Suprapubic skin (tissue), 4 donors: ENCODE measurements at places on chromosomes 16 and 17.
A peak's percentile ranks its signal among the peaks of the same experiment; 100 is the strongest.

- peaks cover 25% of the 10 kb centered on the region for H3K4me1 ChIP-seq
- H3K27me3 ChIP-seq: no peaks in the 10 kb centered on the region
- peaks cover 74% of the 10 kb centered on the region for H3K36me3 ChIP-seq
- H3K4me3 ChIP-seq: no peak overlapping the region
- no peak overlapping the region for H3K27ac ChIP-seq
These were observed 25.8 kb downstream of the UNC13D start for GRCh38 chr17:75818326-75818885.

DNA sequence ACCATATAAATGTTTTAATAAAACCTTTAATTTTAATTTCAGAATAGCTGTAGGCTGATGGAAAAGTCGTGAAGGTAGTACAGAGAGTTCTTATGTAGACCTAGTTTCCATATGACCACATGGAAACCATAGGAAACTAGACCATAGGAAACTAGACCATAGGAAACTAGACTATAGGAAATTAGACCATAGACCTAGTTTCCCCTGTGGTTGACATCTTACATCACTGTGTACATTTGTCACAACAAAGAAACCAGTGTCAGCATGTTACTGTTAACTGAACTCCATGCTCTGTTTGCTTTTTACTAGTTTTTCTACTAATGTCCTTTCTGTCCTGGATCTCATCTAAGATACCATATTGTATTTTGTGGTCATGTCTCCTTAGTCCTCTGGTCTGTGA is 14.6 kb downstream of the NUDT7 start:
- H3K4me3 ChIP-seq: no peak overlapping the region
- H3K4me1 ChIP-seq: no peaks in the 10 kb centered on the region
- H3K27me3 ChIP-seq: no peaks in the 10 kb centered on the region

GRCh38 chr17:60970741-60971140 is 293.1 kb downstream of the BCAS3 start:
- no peaks in the 10 kb centered on the region for H3K4me1 ChIP-seq
- H3K27ac ChIP-seq: no peak overlapping the region
- no peak for DNase-seq
- H3K36me3 ChIP-seq: no peaks in the 10 kb centered on the region
- no peaks in the 10 kb centered on the region for H3K27me3 ChIP-seq
- H3K4me3 ChIP-seq: no peak overlapping the region

- peaks cover 17% of the 10 kb centered on the region for H3K4me1 ChIP-seq
- no peaks in the 10 kb centered on the region for H3K27me3 ChIP-seq
- H3K4me3 ChIP-seq: no peak overlapping the region
These were observed 56.6 kb downstream of the SNX20 start for GRCh38 chr16:50624449-50624970.

GRCh38 chr17:82888583-82889495 is 49.0 kb upstream of the ZNF750 start:
- no peaks in the 10 kb centered on the region for H3K27me3 ChIP-seq
- H3K4me3 ChIP-seq: no peak overlapping the region
- H3K27ac ChIP-seq: peak overlapping the region; percentile 80

GRCh38 chr16:56320811-56321558 is 104.4 kb downstream of the AMFR start:
- H3K4me3 ChIP-seq: no peak overlapping the region
- no peaks in the 10 kb centered on the region for H3K27me3 ChIP-seq
- H3K4me1 ChIP-seq: peaks cover 9% of the 10 kb centered on the region
- no peaks in the 10 kb centered on the region for H3K36me3 ChIP-seq
- DNase-seq: no peak

- peaks cover 96% of the 10 kb centered on the region for H3K36me3 ChIP-seq
- H3K4me1 ChIP-seq: peaks cover 8% of the 10 kb centered on the region
- no peak for DNase-seq
- no peaks in the 10 kb centered on the region for H3K27me3 ChIP-seq
These were observed 13.6 kb downstream of the USP36 start for GRCh38 chr17:78826836-78827509.

GRCh38 chr17:58381124-58382035 is 29.4 kb upstream of the SUPT4H1 start:
- no peak overlapping the region for H3K4me3 ChIP-seq
- H3K27me3 ChIP-seq: no peaks in the 10 kb centered on the region
- no peaks in the 10 kb centered on the region for H3K36me3 ChIP-seq

DNA sequence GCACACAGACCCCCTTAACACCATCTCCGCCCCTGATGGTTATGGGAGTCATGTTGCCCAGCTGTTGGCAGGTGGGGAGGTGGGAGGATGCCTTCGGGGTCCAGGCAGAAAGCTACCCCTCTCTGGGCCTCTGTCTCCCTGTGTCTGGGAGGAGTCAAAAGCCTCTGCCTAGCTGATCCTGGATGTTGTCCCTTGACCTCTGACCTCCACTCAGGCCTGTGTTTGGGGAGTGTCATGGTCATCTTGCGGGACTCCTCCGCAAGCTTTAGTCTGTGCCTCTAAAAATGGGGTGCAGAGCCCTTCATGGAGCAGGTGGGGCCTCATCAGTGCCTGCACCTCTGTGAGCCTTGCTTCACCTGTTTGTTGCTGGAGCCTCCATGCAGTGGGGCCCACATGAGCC is 3.8 kb downstream of the LLGL1 start:
- no peak for DNase-seq
- H3K4me1 ChIP-seq: peaks cover 21% of the 10 kb centered on the region
- H3K4me3 ChIP-seq: no peak overlapping the region
- no peak overlapping the region for H3K27ac ChIP-seq
- H3K27me3 ChIP-seq: no peaks in the 10 kb centered on the region

GRCh38 chr17:81635973-81636504 is 873 bp downstream of the NPLOC4 start:
- peak overlapping the region; percentile 97 for H3K27ac ChIP-seq
- H3K4me1 ChIP-seq: peaks cover 35% of the 10 kb centered on the region
- H3K4me3 ChIP-seq: peak overlapping the region; percentile 98
- DNase-seq: no peak
- H3K27me3 ChIP-seq: no peaks in the 10 kb centered on the region
- no peaks in the 10 kb centered on the region for H3K36me3 ChIP-seq

- H3K27me3 ChIP-seq: no peaks in the 10 kb centered on the region
- H3K36me3 ChIP-seq: no peaks in the 10 kb centered on the region
- no peak for DNase-seq
- H3K4me3 ChIP-seq: no peak overlapping the region
These were observed 3.7 kb downstream of the RMI2 start for GRCh38 chr16:11348737-11349598.

DNA sequence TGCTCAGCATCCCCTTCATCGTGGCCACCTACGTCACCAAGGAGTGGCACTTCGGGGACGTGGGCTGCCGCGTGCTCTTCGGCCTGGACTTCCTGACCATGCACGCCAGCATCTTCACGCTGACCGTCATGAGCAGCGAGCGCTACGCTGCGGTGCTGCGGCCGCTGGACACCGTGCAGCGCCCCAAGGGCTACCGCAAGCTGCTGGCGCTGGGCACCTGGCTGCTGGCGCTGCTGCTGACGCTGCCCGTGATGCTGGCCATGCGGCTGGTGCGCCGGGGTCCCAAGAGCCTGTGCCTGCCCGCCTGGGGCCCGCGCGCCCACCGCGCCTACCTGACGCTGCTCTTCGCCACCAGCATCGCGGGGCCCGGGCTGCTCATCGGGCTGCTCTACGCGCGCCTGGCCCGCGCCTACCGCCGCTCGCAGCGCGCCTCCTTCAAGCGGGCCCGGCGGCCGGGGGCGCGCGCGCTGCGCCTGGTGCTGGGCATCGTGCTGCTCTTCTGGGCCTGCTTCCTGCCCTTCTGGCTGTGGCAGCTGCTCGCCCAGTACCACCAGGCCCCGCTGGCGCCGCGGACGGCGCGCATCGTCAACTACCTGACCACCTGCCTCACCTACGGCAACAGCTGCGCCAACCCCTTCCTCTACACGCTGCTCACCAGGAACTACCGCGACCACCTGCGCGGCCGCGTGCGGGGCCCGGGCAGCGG is 3.2 kb downstream of the UTS2R start:
- peaks cover 23% of the 10 kb centered on the region for H3K4me1 ChIP-seq
- no peaks in the 10 kb centered on the region for H3K36me3 ChIP-seq
- H3K27me3 ChIP-seq: peaks cover 86% of the 10 kb centered on the region
- H3K27ac ChIP-seq: no peak overlapping the region

DNA sequence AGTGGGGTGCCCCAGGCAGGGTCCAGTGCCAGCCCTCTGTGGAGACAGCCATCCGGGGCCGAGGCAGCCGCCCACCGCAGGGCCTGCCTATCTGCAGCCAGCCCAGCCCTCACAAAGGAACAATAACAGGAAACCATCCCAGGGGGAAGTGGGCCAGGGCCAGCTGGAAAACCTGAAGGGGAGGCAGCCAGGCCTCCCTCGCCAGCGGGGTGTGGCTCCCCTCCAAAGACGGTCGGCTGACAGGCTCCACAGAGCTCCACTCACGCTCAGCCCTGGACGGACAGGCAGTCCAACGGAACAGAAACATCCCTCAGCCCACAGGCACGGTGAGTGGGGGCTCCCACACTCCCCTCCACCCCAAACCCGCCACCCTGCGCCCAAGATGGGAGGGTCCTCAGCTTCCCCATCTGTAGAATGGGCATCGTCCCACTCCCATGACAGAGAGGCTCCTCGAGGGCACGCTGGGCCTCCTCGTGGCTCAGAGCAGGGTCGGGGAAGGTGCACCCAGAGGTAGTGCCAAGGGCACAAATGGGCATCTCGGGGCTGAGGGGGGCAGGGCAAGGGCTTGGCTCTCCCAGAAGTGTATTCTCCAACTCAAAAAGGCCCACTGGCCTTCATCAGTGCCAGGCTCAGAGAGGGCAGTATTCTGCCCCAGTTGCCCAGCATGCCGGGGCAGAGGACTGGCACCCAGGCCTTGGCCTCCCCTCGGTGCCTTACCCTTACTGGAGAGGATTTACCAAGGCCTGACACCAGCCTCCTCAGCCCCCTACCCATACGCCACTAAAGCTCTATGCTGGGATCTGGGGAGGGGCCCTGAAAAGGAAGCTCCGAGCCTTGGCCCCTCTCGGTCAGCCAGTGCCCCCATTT is at the start of gene CDH5:
TSS of gene CDH5 (plus strand) at position 259 of the 867 bp plus-strand sequence. CDS start 12,647 bp downstream, outside the sequence.
- peak within 1 kb of the TSS; percentile 67 for H3K27ac ChIP-seq
- H3K4me1 ChIP-seq: peaks cover 30% of the 10 kb centered on the region
- H3K36me3 ChIP-seq: no peaks in the 10 kb centered on the region
- peak within 1 kb of the TSS; percentile 42 for H3K4me3 ChIP-seq
- H3K27me3 ChIP-seq: no peaks in the 10 kb centered on the region

- DNase-seq: no peak
- no peak overlapping the region for H3K27ac ChIP-seq
- no peak overlapping the region for H3K4me3 ChIP-seq
- no peaks in the 10 kb centered on the region for H3K4me1 ChIP-seq
- no peaks in the 10 kb centered on the region for H3K36me3 ChIP-seq
- H3K27me3 ChIP-seq: peaks cover 3% of the 10 kb centered on the region
These were observed 71.3 kb downstream of the SOX9 start for GRCh38 chr17:72191921-72192799.

GRCh38 chr17:7867881-7868329 is 10.1 kb downstream of the CYB5D1 start:
- H3K36me3 ChIP-seq: peaks cover 3% of the 10 kb centered on the region
- no peak overlapping the region for H3K4me3 ChIP-seq
- DNase-seq: peak; percentile 34
- no peaks in the 10 kb centered on the region for H3K27me3 ChIP-seq

DNA sequence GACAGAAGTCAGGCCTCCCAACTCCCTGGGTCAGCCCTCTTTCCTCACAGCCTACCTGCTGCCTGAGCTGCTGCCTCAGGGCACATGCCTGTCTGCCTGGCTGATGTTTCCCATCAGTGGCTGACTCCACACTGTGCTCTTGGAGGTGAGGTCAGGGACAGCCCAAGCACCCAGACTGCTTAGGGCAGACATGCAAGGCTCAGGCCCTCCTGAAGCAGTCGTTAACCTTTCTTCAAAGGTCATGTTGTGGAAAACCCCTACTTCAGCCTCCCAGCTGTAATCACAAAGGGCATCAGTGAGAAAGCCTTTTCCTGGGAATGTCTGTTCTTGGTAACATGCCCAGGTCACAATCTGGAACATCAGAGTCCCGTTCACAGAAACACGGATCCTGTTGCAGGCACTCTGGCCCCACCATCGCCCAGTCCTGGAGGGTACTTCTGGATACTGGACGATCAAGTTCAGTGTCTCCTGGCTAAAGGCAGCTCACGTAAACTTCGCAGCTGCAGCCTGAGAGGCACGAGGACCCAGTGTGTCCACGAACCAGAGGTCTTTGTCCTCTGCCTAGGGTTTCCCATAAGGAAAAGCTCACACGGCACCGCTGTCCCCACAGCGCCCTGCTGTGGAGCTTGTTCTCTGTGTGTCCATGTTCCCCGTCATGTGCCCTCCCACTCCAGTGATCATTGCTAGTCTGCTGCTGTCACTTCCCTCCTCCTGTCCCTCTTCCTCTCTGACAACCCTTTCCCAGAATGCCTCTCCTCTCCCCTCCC is 54.9 kb downstream of the GNAO1 start:
- H3K36me3 ChIP-seq: no peaks in the 10 kb centered on the region
- DNase-seq: no peak
- H3K27me3 ChIP-seq: no peaks in the 10 kb centered on the region

DNA sequence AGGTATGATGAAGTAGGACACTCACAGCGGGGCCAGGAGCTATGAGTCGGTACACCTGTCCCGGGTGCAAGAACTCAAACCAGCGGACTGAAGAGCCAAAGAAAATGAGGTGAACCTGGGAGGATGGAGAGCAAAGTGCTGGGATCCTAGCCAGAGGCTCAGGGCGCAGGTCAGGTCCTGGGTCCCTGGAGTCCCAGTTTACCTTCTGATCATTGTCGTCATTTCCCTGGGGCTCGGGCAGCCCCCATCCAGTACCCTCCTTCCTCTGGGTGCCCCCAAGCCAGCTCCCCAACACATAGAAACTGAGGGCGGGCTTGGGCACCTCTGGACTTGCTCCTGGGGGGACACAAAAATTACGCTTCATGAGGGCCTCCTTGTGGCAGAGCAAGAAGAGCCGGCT is 16.2 kb downstream of the CTC1 start:
- no peak overlapping the region for H3K4me3 ChIP-seq
- peaks cover 94% of the 10 kb centered on the region for H3K36me3 ChIP-seq
- H3K4me1 ChIP-seq: peaks cover 6% of the 10 kb centered on the region
- DNase-seq: no peak

DNA sequence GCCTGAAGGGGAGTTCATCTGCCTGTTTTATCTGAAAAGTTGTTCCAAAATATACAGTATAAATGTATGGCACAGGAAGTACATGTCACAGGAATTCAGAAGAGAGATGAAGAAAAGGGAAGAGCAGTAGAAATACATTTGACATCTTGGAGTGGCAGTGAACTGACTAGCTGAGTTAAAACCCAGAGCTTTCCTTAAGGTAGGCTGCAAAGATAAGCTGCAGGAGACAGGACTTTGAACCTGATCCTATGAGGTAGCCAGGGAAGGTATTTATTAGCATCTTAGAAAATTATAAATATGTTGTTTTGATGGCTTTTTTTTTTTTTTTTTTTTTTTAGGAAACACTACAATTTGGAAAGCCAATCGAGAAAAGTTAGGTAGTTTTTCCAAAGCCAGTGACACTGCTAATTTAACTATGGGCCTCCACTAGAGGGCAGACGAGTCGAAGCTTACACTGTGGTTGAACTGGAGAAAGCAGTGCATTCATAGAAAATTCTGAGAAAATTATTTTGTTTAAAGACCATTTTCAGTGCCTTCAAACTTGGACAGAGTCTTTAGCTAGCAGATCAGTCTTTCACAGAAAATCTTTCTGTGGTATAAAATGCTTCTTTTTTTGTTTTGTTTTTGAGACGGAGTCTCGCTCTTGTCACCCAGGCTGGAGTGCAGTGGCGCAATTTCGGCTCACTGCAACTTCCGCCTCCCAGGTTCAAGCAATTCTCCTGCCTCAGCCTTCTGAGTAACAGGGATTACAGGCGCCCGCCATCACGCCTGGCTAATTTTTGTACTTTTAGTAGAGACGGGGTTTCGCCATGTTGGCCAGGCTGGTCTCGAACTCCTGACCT is 122.3 kb downstream of the SSH2 start:
- no peaks in the 10 kb centered on the region for H3K4me1 ChIP-seq
- H3K36me3 ChIP-seq: no peaks in the 10 kb centered on the region
- no peak overlapping the region for H3K27ac ChIP-seq
- H3K4me3 ChIP-seq: no peak overlapping the region

- H3K27ac ChIP-seq: no peak overlapping the region
- H3K4me1 ChIP-seq: peaks cover 10% of the 10 kb centered on the region
- peaks cover 26% of the 10 kb centered on the region for H3K27me3 ChIP-seq
These were observed 80.0 kb upstream of the NKD1 start for GRCh38 chr16:50467943-50468748.
